ENCODE measurements at places on chromosomes 5 and 9. TPM values are rescaled to one million over a fixed set of nuclear protein-coding genes. Genes with fewer than 3 reads are reported as not detected.

DNA sequence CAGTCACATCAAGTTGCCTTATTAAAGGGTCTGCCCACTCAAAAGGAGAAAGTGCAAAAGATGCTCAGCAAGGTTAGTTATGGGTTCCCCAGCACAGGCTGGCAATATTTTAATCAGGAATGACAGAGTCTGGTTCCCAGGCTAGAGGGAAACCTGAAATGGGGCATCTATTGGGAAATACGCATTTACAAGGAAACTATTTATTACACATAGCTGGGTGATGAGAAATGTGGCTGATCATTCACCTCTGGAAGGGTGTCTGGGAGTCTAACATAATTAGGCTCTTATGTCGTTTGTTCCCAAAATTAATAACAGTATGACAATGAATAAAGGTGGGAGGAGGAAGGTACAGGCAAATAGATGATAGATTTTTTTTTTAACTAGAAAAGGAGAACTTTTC lies 314.7 kb downstream of the ENC1 start:
- no peak for DNase-seq

DNA sequence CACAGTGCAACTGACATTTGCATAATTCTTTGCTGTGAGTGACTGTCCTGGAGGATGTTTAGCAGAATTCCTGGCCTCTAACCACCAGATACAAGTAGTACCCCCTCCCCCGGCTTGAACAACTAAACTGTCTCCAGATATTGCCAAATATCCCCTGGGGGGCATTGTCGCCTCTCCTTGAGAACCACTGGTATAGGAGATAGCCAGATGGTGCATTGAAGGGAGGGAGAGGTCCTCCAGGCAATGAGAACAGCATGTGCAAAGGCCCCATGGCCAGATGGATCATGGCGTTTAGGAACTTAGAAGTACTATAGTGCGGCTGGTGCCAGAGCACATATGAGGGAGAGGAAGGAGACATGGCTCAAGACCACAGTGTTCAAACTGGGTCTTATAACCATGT lies 18.9 kb upstream of the ORM1 start:
- no peak for DNase-seq

Gene ACTL7B
- not detected for total RNA-seq

- no peak for DNase-seq
Measured at GRCh38 chr5:133728475-133728874, 116.1 kb upstream of the FSTL4 start.

- no peak for DNase-seq
Measured at GRCh38 chr5:123722451-123722850, 210.5 kb downstream of the CSNK1G3 start.

Gene F2RL2
- not detected for total RNA-seq

GRCh38 chr5:167644619-167645018 lies 646.8 kb upstream of the WWC1 start:
- no peak for DNase-seq

- DNase-seq = no peak
Measured at GRCh38 chr5:54704333-54704732, 186.8 kb downstream of the SNX18 start.

DNA sequence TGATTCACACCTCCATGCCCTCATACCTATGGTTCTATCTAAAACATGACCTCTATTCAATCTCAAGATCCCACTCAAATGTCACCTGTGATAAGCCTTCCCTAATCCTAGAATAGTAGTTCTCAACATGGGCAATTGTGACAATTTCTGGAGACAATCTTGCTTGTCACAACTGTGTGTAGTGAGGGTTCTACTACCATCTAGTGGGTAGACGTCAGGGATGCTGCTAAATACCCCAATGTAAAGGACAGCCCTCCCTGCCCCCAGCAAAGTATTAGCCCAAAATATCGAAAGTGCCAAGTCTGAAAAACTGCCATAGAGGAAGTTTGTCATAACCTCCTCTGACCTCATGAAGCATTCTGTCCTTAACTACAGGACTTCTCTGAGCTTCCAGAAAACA lies 32.0 kb downstream of the TBCA start:
- DNase-seq = no peak

DNA sequence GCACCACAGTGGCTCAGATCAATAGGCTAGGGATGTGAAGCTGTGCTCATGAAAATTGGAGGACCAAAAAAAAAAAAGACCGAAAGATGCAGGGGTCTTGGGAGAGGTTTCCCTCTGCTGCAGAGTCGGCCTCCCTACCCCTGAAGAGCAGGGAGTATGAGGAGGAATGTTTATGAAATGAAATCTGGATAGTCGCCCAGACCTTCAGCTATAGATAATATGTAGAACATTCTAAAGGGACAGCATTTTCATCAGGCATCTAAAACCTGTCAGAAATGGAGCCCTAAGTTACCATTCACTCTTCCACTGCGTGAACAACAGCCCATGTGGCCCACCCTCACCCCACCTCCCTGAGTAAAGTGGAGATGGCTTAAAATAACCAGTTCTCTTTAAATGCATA lies 122.9 kb downstream of the TMEM174 start:
- DNase-seq = no peak

GRCh38 chr9:93699650-93700049 lies 123.3 kb downstream of the PHF2 start:
- no peak for DNase-seq

Gene SLC36A2
- not detected for total RNA-seq

DNA sequence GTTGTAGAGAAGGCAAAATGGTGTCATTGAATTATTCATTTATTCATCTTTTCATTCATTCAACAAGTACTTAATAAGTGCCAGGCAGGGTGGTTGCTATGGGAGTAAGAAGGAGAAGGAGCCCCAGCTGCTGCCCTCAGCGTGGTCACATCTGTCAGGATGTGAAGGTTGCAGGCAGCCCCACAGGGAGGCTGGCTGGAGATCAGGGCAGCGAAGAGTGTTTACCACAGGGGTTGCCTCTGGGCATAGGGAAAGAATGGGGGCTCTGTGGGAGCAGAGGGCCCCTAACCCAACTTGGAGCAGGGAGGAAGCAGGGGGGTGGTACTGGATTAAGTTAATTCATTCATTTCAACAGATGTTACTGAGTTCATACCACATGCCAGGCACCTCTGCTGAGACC lies 6.0 kb downstream of the PCDH12 start:
- DNase-seq = no peak

- no peak for DNase-seq
Measured at GRCh38 chr5:147743012-147743411, 39.5 kb downstream of the JAKMIP2 start.

DNA sequence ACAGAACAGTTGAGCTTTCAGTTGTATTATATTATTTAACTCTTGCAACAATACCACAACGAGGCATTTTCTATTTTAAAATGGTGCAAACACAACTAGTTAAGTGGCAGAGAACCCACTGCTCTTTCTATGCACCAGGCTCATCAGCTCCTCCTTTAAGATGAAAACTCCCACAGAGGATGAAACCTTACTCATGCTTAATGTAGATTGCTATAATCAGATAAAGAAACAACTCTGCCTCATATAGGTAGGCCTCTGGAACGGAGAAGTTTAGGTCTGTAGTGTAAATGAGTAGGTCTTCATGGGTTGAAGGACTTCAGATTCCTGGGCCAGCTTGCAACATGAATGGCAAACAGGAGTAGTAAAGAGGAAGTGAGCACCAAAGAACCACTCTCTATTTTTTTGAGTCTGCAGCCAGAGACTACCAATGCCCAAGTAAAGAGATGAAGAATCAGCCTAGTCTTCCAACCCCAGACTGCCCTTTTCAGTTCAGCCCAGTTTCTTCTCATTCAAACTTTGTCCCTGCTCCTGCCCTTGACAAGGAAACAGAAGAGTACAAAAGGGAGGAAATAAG lies 33.9 kb downstream of the HACD4 start:
- no peak for DNase-seq

- DNase-seq = no peak
Measured at GRCh38 chr5:81425569-81425968, 31.6 kb upstream of the ACOT12 start.

Gene LRRTM2
- total RNA-seq = 0.43 TPM

DNA sequence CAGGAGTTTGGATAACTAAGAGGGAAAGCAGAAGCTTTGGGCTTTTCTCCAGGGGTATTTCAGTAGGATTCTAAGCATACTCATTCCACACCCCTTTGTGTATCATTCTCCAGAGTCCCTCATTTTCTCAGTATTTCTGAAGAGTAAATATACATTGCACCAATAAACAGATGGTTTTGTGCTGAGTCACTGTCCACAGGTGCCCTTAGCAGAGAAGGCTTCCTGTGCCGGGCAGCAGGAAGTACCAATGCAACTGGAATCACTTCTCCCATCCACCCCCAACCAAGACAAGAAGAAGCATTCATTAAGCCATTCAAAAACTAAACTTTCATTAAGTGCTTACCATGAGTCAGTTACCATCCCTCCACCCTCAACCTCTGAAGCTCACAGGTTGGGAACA lies 3.6 kb upstream of the CCNJL start:
- no peak for DNase-seq

- DNase-seq = no peak
Measured at GRCh38 chr9:112011051-112011620, 114.5 kb downstream of the UGCG start.

DNA sequence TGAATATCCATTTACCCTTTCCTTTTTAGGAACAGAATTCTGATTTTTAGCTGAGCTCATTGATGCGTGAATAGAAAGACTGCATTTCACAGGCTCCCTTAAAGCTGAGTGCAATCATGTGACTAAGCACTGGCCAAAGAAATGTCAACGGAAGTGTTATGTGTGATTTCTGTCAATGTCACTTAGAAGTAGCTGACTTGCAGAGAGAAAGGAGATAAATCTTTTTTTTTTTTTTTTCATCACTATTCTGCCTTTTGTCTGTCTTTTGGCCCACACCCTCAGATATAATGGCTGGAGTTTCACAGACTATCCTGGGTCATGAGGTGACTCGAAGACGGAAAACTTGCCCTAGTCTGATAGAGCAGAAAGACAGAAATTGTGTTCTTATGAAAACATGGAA lies 39.3 kb upstream of the SLC27A6 start:
- no peak for DNase-seq

DNA sequence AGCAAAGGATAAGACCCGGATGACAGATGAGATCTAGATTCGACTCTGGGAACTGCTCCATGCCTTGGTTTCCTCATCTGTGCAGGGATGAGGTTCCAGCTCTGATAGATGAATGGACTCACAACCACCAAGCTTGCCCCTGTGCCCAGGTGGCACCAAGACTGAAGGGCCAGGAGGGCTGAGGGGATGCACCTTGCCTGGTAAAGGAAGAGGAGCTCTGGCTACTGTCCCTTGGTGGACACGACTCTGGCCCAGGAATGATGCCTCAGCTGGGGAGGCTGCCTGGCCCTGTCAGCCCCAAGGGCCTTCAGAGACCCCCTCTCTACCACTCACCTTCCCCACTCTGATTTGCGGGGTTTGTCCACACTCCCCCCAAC lies 24.9 kb upstream of the ANXA6 start:
- no peak for DNase-seq

DNA sequence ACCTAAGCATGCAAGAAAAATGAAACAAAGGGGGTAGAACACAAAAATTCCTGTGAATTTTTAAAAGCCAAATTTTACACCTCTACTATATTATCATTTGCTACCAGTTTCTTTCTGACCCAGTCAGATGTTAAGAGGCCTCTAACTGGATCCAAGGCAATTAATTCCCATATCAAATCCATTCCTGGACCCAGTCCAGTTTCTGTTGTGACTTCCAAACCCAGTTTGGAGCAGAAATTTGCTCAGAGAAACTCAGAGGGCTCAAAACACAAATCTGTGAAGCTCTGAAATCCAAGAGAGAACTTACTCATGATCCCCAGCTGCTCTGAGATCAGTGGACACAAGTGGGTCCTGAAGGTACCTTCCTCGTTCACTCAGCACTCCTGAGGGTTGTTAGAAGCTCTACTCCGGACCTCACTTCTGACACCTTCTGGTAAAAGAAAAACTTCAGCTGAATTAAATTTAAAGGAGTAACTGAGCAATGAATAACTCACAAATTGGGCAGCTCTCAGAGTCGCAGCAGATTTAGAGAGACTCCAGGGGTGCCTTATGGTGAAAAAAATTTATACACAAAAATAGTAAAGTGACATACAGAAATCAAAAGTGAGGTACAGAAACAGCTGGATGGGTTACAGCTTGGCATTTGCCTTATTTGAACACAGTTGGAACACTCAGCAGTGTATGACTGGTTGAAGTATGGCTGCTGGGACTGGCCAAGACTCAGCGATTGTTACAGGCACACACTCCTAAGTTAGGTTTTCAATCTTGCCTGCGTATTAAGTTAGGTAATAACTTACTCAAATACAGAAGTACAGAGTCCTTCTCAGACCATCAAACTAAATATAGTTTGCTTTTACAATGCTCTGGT lies 32.4 kb downstream of the INSL4 start:
- DNase-seq = peak; percentile 35

GRCh38 chr9:77953590-77953989 lies 78.0 kb downstream of the GNAQ start:
- no peak for DNase-seq

GRCh38 chr5:169695025-169695625 lies 58.0 kb downstream of the DOCK2 start:
- DNase-seq = no peak

- DNase-seq = no peak
Measured at GRCh38 chr9:89038382-89039103, 47.3 kb downstream of the S1PR3 start.

DNA sequence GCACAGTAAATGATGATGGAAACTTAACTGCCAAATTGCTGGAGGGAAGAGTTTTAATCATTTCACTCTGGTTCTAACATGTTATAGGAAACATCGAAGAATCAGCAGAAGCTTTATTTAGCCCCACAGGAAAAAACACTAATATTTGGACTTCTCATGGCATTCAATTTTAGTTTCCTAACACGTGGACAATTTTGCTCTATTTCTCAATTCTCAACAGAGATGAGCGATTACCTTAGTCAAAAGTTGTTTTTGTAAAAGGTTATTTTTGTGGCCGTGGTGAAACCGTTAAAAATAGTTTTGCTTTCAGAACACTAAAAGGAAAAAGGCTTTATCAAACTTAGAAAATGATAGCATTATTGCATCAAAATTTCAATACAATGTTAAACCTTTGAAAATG lies 235.2 kb downstream of the PLK2 start:
- no peak for DNase-seq

Gene THBS4
- 0.61 TPM for total RNA-seq

GRCh38 chr5:56279979-56280378 lies 46.8 kb upstream of the ANKRD55 start:
- no peak for DNase-seq

Gene TAF11L5
- not detected for total RNA-seq

- DNase-seq = no peak
Measured at GRCh38 chr5:50768634-50769033, 102.2 kb downstream of the PARP8 start.

All from natural killer cell (primary cell).